ENCODE measurements at places on chromosomes 3 and 15.

- DNase-seq: no peak
Measured at GRCh38 chr3:108088146-108088545, 2.7 kb downstream of the CD47 start.

- DNase-seq: no peak
Measured at GRCh38 chr3:34421762-34422161, 623.3 kb downstream of the PDCD6IP start.

GRCh38 chr15:83036253-83036652 is 24.8 kb upstream of the C15orf40 start:
- no peak for DNase-seq

GRCh38 chr3:42189736-42190135 is 76.2 kb downstream of the CCK start:
- no peak for DNase-seq

- DNase-seq: no peak
Measured at GRCh38 chr3:142787719-142788118, 63.9 kb downstream of the TRPC1 start.

DNA sequence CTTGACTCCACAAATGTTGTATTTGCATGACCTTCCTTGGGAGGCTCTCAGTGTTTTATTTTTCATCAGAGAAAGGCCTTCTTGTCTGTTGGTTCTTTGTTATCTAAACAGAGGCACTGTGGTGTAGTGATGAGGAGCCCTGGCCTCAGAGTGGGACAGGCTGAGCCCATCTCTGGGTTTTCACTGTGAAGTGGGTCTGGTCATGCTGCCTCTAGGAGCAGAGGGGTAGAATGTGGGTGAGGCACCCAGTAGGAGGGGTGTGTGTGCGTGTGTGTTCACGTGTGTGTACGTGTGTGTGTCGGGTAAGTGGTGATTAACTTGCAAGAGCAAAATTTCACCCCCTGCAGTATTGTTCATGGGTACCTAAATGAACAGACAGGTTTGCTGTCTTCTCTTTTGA is 14.4 kb downstream of the KLF13 start:
- no peak for DNase-seq

- no peak for DNase-seq
Measured at GRCh38 chr3:152365766-152366593, 97.3 kb downstream of the MBNL1 start.

DNA sequence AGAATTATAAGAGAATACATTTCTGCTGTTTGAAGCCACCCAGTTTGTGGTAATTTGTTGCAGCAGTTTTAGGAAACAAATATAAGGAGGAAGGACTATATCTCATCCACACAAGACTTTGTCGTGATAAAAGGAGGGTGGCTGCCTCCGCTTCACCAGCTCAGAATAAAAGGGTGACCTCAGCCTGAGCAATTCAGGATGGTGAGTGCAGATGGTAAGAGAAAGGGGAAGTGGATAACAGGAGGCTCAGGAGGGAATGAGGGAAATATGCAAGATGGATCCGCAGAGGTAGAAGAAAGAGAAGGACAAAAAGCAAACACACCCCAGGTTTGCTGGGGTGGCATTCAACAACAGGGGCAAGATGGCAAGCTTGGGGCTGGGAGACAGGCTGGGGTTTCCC is 108.1 kb upstream of the TNFAIP8L3 start:
- DNase-seq: no peak

GRCh38 chr3:46163556-46164041 is 44.5 kb downstream of the CCR1 start:
- DNase-seq: peak; percentile 87

DNA sequence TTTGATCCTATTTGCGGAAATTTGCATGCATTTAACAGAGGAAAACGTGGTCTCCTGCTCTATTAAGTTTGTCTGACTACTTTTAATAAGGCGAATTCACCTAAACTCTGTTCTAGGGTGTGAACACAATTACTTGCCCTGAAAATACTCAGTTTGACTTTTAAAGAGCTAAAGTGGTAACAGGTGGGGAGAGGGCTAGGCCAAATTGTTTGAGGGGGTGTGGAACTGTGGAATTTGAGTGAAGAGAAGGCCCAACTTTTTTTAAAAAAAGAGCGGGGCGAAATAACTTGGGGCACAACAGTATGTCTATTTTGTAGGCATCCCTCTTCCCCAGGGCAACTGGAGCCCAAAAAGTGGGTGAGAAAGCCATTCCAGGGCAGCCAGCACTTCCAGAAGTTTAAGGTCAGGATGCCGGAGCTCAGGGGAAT is 580 bp upstream of the FXR1 start:
- no peak for DNase-seq

DNA sequence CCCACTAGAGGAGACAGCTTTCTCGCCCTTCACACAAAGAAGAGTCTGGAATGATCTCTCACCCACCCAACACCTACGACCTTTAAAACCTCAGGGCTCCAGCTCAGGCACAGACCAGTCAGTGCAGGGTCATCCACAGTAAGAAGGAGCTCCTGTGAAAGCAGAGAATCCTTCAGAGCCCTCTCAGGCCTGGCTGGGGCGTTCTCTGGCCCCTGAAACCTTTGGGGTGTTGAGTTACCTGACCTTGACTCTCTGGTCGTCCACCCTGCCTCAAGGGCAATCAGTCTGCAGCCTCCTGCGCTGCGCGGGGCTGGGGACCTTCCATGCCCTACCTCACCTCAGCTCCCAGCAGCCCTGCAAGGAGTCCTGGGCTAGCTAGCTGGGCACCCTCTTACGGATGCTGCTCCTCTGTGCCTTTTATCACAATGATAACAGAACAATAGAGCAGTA is 106.2 kb downstream of the ADCY5 start:
- DNase-seq: no peak

- DNase-seq: no peak
Measured at GRCh38 chr15:88747631-88748030, 55.6 kb upstream of the ACAN start.

GRCh38 chr15:101156509-101157159 is 95.2 kb downstream of the CHSY1 start:
- no peak for DNase-seq

- DNase-seq: no peak
Measured at GRCh38 chr3:1381647-1382036, 288.8 kb downstream of the CNTN6 start.

GRCh38 chr15:94749811-94750617 is 518.7 kb downstream of the MCTP2 start:
- no peak for DNase-seq

DNA sequence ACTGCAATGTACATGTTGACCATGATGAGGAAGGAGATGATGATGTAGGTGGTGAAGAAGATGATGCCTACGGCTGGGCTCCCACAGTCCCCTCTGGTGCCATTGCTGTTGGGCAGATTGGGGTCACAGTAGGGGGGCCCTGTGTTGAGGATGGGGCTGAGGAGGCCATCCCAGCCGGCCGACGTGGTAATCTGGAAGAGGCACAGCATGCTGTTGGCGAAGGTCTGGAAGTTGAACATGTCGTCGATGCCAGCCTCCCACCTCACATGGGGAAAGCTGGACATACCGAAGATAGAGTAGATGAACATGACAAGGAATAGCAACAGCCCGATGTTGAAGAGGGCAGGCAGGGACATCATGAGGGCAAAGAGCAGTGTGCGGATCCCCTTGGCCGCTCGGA is 48.6 kb upstream of the SCN5A start:
- no peak for DNase-seq

GRCh38 chr3:48989796-48990635 is at the start of gene P4HTM:
P4HTM (plus strand) TSS chr3:48990241; CDS start chr3:48990257, 16 bp downstream.
- peak; percentile 87 for DNase-seq

GRCh38 chr3:116423374-116423773 is 21.9 kb downstream of the LSAMP start:
- no peak for DNase-seq

DNA sequence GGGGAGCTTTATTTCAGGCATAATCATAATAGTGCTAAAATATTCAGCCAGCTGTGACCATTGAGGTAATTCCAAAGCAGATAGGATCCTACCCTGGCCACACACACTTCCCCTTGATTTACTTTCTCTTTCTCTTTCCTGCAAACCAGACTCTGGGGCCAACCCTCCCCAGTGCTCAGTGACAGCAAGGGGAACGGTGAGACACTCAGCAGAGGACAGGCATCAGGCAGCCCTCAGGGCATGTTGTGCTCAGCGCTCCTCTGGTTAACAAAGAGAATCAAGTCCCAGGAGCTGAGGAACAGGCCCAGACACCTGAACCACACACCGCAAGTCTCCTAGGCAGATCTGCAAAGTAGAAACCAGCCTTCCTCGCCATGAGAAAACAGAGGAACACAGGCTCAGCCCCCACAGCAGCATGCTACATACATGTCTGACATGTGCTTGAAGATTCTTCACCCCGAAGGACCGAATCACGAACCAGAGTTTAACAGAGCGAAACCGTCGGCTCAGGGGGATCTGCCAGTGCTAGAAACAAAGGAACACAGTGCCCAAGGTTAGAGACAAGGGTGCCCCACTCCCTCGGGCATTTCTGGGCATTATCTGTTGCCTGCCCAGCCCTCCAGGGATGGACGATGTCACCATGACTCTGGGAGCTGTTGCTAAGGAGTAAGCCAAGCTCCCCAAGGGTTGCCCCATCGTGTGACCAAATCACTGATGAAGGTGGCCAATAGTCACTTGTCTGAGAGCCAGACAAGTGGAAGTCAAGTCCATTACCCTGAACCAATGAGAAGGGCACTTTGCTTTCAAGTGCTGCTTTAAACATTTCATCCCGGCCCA is 17.5 kb downstream of the HDC start:
- DNase-seq: peak; percentile 94

Measured in ELF-1 (cell line).